Pancreas (tissue), 10 donors: ENCODE measurements at places on chromosomes 1 and 21. TPM values are rescaled to one million over a fixed set of nuclear protein-coding genes. Genes with fewer than 3 reads are reported as not detected.

The TNFAIP8L2 gene
- total RNA-seq: 0.51 TPM

The LCE1A gene
- not detected for total RNA-seq

The FAM78B gene
- total RNA-seq: 1.4 TPM

The GJA5 gene
- 2.1 TPM for total RNA-seq

- no peaks in the 10 kb centered on the region for H3K27me3 ChIP-seq
- no peaks in the 10 kb centered on the region for H3K36me3 ChIP-seq
- H3K4me1 ChIP-seq: peaks cover 34% of the 10 kb centered on the region
- no peak for DNase-seq
- no peak overlapping the region for H3K4me3 ChIP-seq
- H3K27ac ChIP-seq: peak overlapping the region; percentile 80
Measured at GRCh38 chr21:42465803-42466127, 30.3 kb downstream of the RSPH1 start.

DNA sequence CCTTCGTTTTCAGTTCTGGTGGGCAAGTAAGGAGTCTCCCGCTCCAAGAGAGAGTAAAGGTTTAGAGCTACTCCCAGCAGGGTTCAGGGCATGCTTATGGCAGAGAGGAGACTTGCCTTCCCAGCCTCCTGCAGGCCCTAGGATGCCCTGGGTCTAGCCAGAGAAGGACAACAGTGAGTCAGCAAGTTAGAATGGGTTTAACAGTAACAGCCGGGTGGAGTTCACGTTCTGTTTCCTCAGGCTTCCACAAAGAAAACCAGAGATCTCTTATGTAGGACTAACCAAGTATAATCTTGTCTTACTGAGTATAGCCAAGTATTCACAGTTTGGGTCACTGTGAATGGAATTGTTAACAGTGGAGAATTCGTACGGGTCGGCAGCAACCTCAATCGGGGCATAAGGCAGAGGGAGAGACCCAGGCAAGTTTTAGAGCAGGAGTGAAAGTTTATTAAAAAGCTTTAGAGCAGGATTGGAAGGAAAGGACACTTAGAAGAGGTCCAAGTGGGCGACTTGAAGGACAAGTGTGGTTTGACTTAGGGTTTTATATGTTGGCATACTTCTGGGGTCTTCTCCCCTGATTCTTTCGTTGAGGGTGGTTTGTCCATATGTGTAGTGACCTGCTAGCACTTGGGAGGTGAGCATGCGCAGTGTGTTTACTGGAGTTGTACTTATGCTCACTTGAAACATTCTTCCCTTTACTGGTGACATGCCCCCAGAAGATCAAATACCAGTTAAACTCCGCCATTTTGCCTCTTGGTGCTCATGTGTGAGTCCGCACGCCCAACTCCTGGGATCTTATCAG is 4.5 kb downstream of the OVAAL start:
- no peak overlapping the region for H3K4me3 ChIP-seq
- DNase-seq: no peak
- H3K27ac ChIP-seq: no peak overlapping the region
- H3K4me1 ChIP-seq: no peaks in the 10 kb centered on the region

DNA sequence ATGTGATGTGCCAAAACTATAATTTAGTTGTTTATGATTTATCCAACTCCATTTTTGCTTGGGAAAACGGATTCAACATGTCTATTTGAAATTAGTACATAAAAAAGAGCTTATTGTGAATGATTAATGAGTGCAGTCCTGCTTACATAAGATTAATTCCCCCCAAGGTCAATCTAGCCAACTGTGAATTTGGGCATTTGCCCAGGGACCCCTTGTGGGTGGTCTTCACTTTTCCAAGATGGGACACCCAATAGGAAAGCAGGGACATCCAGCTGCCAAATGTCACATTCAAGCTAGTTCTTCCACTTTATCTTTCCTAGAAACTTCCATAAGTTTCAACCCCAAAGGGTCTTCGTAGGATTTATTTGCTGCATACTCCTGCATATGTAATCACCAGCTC is 362.4 kb upstream of the PKN2 start:
- H3K27ac ChIP-seq: no peak overlapping the region
- no peak for DNase-seq

GRCh38 chr1:77888781-77889642 is 588 bp downstream of the NEXN start:
- H3K4me3 ChIP-seq: peak overlapping the region; percentile 76
- H3K27me3 ChIP-seq: no peaks in the 10 kb centered on the region
- peak overlapping the region; percentile 90 for H3K27ac ChIP-seq
- H3K4me1 ChIP-seq: no peaks in the 10 kb centered on the region
- H3K36me3 ChIP-seq: no peaks in the 10 kb centered on the region

DNA sequence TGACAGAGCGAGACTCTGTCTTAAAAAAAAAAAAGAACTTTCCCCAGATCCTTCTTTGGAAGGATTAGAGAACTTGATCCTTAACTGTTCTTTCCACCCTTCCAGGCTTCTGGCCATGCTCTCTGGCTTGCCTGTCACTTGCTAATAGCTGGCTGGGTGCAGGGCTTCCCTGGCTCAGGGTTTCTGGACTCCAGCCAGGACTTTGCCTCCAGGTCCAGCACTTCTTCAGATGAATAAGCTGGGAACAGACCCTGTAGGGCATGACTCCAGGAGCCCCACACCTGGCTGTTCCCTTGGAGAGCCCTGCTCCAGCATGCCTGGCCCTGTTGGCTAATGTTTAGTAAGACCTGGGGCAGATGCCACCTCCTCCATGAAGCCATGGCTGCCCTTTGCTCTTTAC is 3.3 kb upstream of the NT5C1A start:
- no peaks in the 10 kb centered on the region for H3K4me1 ChIP-seq
- no peak overlapping the region for H3K4me3 ChIP-seq

DNA sequence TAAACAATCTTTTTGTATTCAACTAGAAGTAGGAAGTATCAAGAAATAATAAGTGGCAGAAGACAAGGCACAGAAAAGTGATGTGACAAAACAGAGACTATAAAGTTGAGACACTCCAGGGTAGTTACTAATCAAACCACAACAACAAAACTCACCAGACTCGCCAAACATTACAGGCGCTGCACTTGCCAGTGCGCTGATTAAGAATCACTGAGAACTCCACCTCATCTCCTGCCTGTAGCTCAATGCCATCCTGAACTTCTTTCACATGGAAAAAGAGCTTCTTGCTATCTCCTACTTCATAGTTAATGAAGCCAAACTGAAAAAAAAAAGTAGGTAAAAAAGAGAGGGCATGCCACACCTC is 2.8 kb upstream of the NRAS start:
- no peaks in the 10 kb centered on the region for H3K27me3 ChIP-seq
- peaks cover 17% of the 10 kb centered on the region for H3K4me1 ChIP-seq
- H3K36me3 ChIP-seq: peaks cover 28% of the 10 kb centered on the region
- DNase-seq: no peak
- H3K4me3 ChIP-seq: no peak overlapping the region

- DNase-seq: no peak
- H3K27ac ChIP-seq: no peak overlapping the region
- H3K4me1 ChIP-seq: no peaks in the 10 kb centered on the region
- H3K27me3 ChIP-seq: no peaks in the 10 kb centered on the region
- no peaks in the 10 kb centered on the region for H3K36me3 ChIP-seq
Measured at GRCh38 chr1:185775501-185775900, 41.3 kb downstream of the HMCN1 start.

GRCh38 chr1:209648931-209649776 is 3.1 kb downstream of the LAMB3 start:
- H3K4me3 ChIP-seq: no peak overlapping the region
- peaks cover 66% of the 10 kb centered on the region for H3K4me1 ChIP-seq
- no peak for DNase-seq
- no peaks in the 10 kb centered on the region for H3K27me3 ChIP-seq
- no peak overlapping the region for H3K27ac ChIP-seq

DNA sequence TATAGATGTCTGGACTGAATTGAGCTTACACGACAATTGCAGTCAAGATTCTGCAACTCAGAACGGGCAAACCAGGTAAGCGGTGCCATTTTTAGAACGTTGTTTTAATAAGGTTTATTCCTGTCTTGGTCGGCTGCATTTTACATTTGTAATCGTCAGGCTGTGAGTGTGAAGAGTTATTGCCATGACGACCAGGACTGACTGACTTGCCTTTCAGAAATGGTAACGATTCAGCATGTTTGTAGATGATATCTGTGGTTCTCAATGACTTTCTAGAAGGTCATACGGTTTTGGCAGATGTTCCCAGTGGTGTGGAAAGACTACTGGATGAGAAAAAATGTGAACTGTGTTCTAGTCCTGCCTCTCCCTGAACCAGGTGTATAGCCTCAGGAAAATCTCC is 271.3 kb upstream of the B3GALT2 start:
- no peak overlapping the region for H3K27ac ChIP-seq
- H3K4me3 ChIP-seq: no peak overlapping the region
- DNase-seq: no peak
- no peaks in the 10 kb centered on the region for H3K36me3 ChIP-seq

GRCh38 chr1:206698011-206698410 is 13.3 kb downstream of the MAPKAPK2 start:
- no peak for DNase-seq
- H3K27me3 ChIP-seq: no peaks in the 10 kb centered on the region
- H3K27ac ChIP-seq: no peak overlapping the region
- no peak overlapping the region for H3K4me3 ChIP-seq
- H3K4me1 ChIP-seq: peaks cover 46% of the 10 kb centered on the region
- no peaks in the 10 kb centered on the region for H3K36me3 ChIP-seq

DNA sequence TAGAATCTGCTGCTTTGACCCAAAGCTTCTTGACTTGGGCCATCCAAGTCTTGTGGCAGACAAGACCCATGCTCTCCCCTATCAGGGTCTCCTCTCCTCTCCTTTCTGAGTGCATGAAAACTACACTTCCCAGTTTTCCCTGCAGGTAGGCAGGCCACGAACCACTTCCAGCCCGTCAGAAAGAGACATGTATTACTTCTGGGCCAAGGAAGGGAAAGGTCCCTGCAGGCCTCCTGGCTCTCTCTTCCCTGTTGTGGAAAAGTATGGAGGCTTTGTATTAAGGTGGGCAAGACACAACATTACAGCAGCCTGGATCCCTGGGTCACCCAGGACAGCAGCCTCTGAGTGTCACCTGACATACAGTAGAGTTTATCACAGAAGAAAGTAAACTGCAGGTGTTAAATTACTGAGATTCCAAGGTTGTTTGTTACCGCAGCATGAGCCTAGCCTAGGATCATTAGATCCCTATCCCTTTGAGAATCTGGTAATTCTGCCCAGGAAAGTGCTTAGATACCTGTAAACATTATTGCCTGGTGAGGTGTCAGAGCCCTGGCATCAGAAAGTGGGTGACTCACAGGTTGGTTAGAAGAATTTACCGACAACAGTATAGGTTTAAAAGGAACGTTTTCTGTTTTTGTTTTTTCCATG is 717.3 kb downstream of the MATN1 start:
- H3K4me3 ChIP-seq: no peak overlapping the region
- DNase-seq: no peak
- no peaks in the 10 kb centered on the region for H3K36me3 ChIP-seq

GRCh38 chr1:159197561-159198557 is 6.8 kb upstream of the ACKR1 start:
- no peak for DNase-seq
- H3K4me1 ChIP-seq: no peaks in the 10 kb centered on the region
- H3K27ac ChIP-seq: no peak overlapping the region
- no peaks in the 10 kb centered on the region for H3K36me3 ChIP-seq

DNA sequence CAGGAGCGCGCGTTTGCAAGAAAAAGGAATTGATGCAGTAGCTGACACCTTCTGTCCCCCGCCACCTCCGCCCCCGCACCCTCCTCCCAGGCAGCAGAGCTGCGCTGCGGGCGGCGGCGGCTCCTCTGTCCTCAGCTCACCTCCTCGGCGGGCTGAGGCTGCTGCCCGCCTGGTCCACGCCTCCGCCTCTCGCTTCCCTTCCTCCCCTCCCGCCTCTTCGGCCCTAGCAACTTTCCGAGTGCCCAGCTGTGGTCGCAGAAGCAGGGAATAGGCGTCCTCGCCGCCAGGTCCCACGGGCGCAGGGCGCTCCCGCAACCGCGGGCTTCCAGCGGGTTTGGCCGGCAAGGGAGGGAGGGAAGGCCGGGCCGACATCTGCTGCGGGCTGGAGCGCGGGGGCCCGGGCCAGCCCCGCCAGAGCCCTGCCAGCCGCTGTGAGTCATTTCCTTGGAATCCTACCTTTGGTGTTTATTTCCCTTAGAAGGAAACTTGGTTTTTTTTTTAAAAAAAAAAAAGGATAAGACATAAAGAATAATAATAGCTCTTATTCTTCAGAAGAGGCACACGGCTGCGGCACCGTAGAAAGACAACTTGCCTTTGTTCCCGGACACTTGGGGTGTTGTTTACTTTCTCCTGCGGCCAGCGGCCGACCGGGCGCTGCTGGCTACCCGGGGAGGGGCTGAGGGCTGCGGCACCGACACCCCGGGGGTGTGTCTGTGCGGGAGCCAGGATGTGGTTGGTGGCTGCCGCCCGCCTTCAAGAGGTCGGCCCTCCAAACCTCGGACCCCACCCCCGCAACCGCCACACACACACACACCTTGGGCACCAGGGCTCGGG is 1.1 kb downstream of the SERTAD4 start:
- peak overlapping the region; percentile 38 for H3K27ac ChIP-seq
- peak overlapping the region; percentile 49 for H3K4me3 ChIP-seq
- no peaks in the 10 kb centered on the region for H3K27me3 ChIP-seq
- peak; percentile 26 for DNase-seq
- no peaks in the 10 kb centered on the region for H3K4me1 ChIP-seq

DNA sequence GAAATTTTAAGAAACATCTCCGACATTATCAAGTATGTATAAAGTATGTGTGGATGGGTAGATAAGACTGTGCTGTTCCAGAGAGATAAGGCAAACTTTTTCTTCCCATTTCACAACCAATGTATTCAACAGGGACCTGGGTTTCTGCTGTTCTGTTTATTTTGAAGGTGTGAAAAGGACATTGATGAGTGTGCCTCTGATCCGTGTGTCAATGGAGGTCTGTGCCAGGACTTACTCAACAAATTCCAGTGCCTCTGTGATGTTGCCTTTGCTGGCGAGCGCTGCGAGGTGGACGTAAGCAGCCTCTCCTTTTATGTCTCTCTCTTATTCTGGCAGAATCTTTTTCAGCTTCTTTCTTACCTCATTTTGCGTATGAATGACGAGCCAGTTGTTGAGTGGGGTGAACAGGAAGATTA is 174.0 kb downstream of the CRB1 start:
- H3K27ac ChIP-seq: no peak overlapping the region
- H3K4me1 ChIP-seq: no peaks in the 10 kb centered on the region
- no peaks in the 10 kb centered on the region for H3K36me3 ChIP-seq
- no peak for DNase-seq
- H3K27me3 ChIP-seq: peaks cover 7% of the 10 kb centered on the region

GRCh38 chr1:68376441-68376840 is 73.3 kb downstream of the RPE65 start:
- H3K4me1 ChIP-seq: no peaks in the 10 kb centered on the region
- no peak overlapping the region for H3K4me3 ChIP-seq
- H3K36me3 ChIP-seq: no peaks in the 10 kb centered on the region

GRCh38 chr1:20371883-20372282 is 81.2 kb downstream of the VWA5B1 start:
- no peak overlapping the region for H3K4me3 ChIP-seq
- H3K4me1 ChIP-seq: no peaks in the 10 kb centered on the region
- peaks cover under 1% of the 10 kb centered on the region for H3K27me3 ChIP-seq
- no peak for DNase-seq
- H3K27ac ChIP-seq: no peak overlapping the region

- no peak for DNase-seq
- no peak overlapping the region for H3K4me3 ChIP-seq
- H3K4me1 ChIP-seq: peaks cover 34% of the 10 kb centered on the region
- no peak overlapping the region for H3K27ac ChIP-seq
Measured at GRCh38 chr1:56525489-56526041, 53.8 kb downstream of the PLPP3 start.

- no peaks in the 10 kb centered on the region for H3K36me3 ChIP-seq
- no peak overlapping the region for H3K4me3 ChIP-seq
- H3K4me1 ChIP-seq: no peaks in the 10 kb centered on the region
- no peaks in the 10 kb centered on the region for H3K27me3 ChIP-seq
- H3K27ac ChIP-seq: no peak overlapping the region
Measured at GRCh38 chr21:44380876-44381275, 27.5 kb downstream of the TRPM2 start.
